Left lung (tissue), 14 donors: ENCODE measurements at places on chromosomes 4 and X.

DNA sequence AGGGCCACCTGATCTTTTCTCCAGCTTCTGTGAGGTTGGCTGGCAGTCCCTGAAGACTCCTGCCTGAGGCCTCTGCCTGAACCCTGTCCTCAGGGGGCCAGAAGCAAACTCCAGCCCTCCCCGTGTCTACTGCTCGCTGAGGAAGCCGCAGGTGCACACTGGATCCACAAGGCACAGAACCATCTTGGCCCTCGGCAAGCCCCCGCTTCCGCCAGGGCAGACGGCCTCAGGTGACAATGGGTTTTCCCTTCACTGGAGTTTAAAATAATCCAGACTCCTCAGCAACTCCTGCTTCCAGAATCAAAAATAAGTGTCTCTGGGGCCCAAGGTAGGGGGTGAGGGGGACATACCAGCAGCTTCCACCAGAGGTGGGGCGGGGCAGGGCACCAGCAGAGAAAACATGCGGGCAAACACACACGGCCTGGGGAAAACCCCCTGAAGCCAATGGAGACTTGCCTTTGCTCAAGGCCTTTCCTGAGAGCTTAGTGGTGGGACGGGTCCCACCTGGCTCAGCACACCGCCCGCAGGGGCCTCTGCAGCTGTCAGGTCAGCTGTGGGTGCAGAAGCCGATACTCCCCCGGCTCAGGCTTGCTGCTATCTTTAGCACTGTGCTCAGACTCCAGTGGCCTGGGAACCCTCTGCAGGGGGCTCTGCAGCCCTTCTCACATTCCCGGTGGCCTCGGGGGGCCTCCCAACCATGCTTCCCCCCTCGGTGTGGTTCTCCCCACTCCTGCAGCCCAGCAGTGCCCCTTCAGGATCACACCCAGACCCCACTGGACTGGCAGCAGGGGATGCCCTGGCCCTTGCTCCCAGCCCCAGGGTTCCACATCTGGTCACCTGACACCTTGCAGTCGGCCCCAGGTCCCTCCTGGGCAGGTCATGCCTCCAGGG lies 1.9 kb downstream of the MYL5 start:
- H3K36me3 ChIP-seq: peaks cover 17% of the 10 kb centered on the region
- H3K4me3 ChIP-seq: no peak overlapping the region
- H3K27ac ChIP-seq: no peak overlapping the region
- peaks cover 42% of the 10 kb centered on the region for H3K4me1 ChIP-seq
- peak; percentile 76 for DNase-seq

DNA sequence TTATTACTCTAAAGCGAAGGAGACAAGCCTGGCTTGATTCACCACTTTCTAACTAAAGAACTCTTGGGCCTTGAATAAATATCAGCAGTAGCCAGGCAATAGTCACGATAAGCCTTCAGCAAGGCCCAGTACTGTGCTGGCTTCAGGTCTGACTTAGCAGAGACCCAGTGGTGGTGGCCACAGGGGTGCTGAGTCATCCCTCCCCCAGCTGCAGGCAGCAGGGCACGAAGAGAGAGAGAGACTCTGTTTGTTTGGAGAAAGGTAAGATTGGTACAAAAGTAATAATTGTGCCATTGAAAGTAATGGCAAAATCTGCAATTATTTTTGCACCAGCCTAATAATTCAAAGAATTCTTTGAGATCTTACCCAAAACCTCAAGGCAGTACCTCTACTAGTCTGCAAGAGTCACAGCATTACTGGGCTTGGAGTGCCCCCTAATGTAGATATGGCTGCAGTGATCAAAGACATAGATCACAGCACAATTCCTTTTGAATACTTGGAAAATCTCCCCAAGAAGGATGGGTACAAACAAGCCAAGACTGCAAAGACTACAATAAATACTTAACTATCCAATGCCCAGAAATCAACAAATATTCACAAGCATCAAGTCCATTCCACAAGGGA lies 159.5 kb upstream of the USP38 start:
- no peaks in the 10 kb centered on the region for H3K36me3 ChIP-seq
- peaks cover 21% of the 10 kb centered on the region for H3K4me1 ChIP-seq
- no peaks in the 10 kb centered on the region for H3K27me3 ChIP-seq
- no peak overlapping the region for H3K4me3 ChIP-seq
- no peak for DNase-seq

GRCh38 chr4:158280856-158281255 lies 70.6 kb downstream of the TMEM144 start:
- H3K27me3 ChIP-seq: no peaks in the 10 kb centered on the region
- no peaks in the 10 kb centered on the region for H3K36me3 ChIP-seq
- no peak overlapping the region for H3K4me3 ChIP-seq
- no peak overlapping the region for H3K27ac ChIP-seq
- no peaks in the 10 kb centered on the region for H3K4me1 ChIP-seq
- DNase-seq: no peak

DNA sequence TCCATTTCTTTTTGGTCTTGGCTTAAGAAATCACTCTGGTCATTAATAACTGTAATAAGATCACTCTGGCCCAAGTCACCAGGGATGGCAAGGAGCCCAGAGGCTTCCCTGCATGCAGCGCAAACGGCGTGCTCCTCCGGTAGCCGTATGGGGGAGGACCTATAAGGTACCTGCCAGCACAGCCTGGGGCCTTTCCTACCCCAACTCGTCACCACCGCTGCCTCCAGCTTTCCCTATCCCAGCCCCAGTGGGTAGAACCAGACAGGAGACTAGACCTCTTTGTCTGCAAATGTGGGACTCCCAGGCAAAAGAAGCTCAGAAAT lies 25.9 kb downstream of the HAND2 start:
- peaks cover 96% of the 10 kb centered on the region for H3K27me3 ChIP-seq
- DNase-seq: no peak
- H3K27ac ChIP-seq: no peak overlapping the region
- peaks cover 17% of the 10 kb centered on the region for H3K4me1 ChIP-seq
- H3K4me3 ChIP-seq: no peak overlapping the region
- no peaks in the 10 kb centered on the region for H3K36me3 ChIP-seq
